ENCODE measurements at places on chromosomes 3 and 15.

DNA sequence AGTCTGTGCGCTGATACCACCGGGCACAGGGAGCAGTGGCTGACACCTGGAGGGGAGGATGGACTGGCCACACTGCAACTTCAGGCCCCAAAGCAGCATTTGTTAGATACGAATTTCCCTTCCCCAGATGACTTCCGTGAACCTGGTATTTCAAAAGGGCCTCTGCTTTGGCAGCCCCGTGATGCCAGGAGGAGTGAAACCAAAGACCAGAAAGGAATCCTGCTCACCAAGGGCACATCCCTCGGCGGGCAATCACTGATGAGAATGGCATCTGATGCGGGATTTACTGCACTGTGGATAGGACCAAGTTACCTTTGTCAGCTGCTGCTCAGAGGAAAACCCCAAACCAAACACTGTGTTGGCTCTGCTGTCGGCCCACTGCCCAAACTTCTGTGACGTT lies 65.5 kb downstream of the WHAMM start:
- DNase-seq = peak; percentile 62

GRCh38 chr3:23996095-23996524 lies 51.0 kb downstream of the NR1D2 start:
- DNase-seq = no peak

DNA sequence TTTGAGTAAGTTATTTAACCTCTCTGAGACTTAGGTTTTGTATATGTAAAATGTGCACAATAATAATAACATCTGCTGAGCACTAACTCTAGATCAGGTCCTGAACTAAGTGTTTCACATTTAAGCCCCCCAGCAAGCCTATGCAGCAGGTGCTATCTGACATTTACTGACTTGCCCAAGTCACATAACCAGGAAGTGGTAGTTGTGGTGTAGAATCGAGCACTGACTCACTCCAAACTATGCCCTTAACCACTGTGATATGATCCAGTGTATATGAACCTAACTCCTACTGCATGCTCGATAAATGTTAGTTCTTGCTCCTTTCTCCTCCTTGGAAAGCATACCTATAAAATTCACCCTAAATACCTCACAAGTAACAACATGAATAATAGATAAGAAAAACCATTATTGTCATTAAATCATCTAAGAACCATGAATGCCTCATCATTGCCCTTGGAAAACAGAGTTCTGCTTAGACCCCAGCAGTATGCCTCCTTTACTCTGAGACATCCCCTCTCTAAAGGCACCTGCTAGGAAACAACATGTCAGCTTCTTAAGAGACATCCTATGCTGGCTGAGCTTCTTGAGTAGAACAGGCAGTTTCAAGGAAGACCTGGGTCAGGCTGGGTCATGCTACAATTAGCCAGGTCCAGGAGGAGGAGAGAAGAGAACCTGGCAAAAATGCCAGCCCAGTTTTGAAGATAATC lies 3.0 kb upstream of the SHC4 start:
- DNase-seq = no peak

DNA sequence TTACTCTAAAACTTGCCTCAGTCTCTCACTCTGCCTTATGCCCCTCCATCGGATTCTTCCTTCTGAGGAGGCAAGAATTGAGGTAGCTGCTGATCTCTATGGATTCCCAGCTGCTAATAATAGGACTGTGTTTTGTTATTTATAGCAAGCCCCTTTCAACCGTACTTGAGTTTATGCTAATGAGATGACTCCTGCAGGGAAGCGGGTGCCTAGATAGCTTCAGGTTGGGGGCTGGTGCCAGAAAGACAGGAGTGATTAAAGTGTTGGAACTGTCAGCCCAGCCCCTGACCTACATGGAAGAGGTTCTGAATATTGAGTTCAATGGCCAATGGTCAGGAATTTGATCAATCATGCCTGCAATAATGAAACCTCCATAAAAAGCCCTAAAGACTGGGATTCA lies 21.8 kb upstream of the LIMD1 start:
- no peak for DNase-seq

DNA sequence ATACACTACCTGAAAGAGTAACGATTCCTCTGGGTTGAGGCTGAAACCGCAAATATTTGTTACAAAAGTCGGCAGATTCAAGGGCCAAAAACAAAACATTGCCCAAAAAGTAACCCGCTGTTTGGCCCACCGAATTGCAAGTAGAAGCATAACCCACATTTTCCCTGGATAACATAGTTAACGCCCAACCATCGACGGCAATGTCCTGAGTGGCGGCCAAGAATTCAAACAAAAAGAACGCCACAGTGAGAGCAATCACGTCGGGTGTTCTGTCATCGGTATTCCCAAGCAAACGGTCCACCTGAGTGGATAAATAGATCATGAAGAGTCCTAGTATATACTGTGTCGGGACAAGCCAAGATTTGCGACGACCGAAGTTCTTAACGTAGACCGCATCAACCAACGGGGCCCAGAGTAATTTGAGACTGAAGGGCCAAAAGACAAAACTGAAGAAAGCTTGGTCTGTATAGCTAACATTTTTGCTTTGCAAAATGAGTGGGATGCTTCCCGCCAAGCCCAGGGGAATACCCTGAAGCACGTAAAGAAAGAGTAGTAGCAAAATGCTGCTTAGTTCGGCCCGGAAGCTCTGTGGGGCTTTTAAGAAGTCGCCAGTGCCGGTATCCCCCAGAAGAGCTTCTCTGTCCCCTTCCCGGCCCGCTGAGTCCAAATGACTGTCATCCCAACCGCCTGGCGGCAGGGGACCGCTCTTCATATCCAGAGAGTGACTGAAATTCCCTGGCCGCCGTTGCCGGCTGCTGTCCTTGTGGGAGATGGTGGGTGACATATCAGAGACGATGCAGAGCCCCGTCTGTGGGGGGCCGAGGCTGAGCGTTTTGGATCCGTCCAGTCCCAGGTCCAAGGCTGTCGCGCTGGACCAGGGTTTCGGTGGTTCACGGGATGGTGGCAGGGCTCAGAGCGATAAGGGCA lies 750 bp downstream of the SLC33A1 start:
- DNase-seq = no peak

GRCh38 chr3:193787496-193787870 lies 194.5 kb downstream of the OPA1 start:
- no peak for DNase-seq

DNA sequence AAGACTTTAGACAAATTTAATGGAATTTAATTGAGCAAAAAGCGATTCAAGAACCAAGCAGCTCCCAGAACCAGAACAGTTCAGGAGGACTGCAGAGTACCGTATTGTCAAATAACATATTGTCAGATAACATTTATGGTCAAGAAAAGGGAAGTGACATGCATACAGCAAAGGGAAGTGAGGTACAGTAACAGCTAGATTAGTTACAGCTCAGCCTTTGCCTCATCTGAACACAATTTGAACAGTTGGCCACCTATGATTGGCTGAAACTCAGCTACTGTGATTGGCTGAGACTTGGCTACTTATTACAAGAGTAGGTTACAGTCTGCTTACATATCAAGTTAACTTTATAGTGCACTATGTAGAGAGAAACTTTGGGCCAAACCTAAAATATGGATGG lies 21.9 kb downstream of the ZFAND6 start:
- no peak for DNase-seq

GRCh38 chr3:74491874-74492273 lies 122.6 kb downstream of the CNTN3 start:
- DNase-seq = no peak

DNA sequence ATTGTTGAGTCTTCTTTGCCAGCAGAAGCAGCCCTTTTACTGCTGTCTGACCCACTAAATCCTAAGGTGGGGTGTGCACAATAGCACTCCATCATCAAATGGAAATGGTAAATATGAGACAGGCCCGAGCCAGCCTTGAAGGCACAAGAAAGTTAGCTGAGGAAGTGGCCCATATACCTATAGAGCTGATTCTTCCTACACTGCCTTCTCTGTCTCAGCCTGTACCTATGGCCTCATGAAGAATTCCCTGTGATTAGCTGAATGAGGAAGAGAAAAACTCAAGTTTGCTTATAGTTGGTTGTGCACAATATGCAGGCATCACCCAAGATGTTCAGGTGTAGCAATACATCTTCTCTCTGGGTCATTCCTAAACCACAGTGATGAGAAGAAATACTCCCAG lies 31.7 kb upstream of the XCR1 start:
- DNase-seq = no peak

- no peak for DNase-seq
These were observed 23.7 kb downstream of the RORA start for GRCh38 chr15:61205346-61205921.

- no peak for DNase-seq
These were observed 9.4 kb upstream of the RPL24 start for GRCh38 chr3:101695779-101696372.

DNA sequence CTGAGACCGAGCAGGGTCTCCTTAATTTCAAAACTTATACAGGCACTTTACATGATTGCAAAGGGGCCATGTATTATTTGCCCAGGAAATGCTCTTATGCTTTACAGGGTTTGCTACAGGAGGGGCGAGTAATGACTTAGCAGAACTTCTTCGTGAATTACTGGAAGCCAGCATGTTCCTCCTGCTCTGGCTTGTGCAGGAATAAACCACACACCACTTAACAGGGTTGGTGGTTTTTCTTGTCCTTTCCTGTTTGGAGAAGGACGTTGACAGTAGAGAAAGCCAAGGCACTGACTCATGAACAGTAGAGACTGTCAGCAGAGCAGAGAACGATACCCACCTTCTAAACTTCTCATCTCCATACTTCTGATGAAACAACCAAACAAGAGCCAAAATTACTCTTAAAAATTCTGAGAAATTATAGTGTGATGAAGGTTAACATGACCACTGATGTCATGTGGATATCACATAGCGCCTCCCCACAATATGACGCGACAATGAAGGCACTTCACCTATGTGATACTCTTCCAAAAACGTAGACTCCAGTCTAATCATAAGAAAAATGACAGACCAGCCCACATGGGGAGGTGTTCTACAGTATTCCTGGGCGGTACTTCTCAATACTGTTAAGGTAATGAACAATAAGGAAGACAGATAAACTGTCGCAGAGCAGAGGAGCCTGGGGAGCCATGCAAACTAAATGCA lies 24.7 kb upstream of the MCTP2 start:
- no peak for DNase-seq

DNA sequence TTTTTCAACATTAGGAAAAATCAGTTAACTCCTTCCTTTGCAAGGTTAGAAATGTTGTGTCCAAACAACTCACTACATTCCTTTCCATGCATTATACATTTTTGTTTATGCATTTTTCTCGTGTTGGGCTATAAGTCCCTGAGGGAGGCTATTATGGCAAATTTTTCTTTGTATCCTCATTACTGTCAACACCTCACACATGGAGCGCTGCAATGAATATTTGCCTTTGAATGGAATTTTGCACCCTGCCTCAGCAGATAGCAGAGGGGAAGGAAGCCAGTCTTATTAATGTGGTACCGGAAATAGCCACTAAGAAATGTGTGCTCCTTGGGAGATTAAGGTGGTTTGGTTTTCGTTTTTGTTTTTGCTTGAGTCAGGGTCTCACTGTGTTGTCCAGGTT lies 134.7 kb downstream of the THSD4 start:
- DNase-seq = no peak

- no peak for DNase-seq
These were observed 65.2 kb upstream of the TNIK start for GRCh38 chr3:171525437-171525836.

- no peak for DNase-seq
These were observed 117.4 kb downstream of the ATG7 start for GRCh38 chr3:11389386-11390268.

DNA sequence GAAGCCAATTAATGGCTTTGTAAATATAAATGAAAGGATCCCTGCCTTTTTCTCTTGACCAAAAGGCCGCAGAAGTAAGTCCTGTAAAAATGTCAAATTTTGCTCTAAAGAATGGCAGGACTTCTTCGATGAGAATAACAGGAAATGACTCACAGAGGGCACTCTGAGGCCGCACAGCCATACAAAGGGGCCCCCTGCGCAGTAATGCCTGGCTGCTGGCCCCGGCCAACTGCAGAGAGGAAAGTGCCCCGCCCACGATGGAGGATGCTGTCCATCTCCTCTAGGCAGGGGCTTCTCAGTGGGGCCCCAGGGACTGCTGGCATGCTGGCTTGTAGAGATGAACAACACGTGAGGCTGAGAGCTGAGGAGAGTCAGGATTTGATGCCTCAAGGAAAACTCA lies 18.1 kb upstream of the SCN10A start:
- peak; percentile 87 for DNase-seq

DNA sequence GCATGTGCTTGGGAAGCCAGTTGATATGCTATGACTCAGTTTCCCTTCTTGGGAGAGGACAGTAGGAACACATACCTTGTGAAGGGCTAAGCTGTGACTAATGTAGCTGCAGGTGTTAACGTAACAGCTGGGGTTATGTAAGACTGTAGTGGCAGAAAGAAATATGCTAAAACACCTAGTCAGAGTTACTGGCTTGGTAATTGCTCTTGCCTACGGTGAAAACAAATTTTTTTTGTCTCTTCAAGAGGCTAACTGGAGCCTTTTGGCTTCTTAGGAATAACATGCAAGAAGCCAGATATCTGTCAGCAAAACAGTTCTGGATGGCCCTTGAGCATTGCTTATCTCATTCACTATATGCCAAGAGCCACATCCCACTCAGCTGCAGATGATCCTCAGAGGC lies 1.4 kb downstream of the MAPKBP1 start:
- no peak for DNase-seq

DNA sequence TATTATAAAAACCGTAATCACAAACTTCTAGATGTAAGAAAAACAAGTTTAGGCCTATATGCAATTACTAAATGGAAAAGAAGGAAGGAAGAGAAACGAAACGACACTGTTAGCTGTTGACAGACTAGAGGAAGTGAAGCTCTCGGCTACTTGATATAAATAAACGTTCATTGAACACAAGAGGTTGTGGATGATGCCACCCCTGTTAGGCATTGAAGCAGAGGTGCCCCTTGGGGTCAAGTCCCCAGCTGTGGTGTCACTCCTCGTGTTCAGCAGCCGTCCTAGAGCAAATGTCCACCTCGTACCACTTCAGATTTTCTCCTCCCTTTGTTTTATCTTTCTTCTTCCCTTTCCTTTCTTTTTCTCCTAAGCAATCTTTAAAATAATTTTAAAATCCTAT lies 146.5 kb upstream of the UBE2E1 start:
- no peak for DNase-seq

- DNase-seq = no peak
These were observed 140.6 kb downstream of the GBE1 start for GRCh38 chr3:81620849-81621248.

DNA sequence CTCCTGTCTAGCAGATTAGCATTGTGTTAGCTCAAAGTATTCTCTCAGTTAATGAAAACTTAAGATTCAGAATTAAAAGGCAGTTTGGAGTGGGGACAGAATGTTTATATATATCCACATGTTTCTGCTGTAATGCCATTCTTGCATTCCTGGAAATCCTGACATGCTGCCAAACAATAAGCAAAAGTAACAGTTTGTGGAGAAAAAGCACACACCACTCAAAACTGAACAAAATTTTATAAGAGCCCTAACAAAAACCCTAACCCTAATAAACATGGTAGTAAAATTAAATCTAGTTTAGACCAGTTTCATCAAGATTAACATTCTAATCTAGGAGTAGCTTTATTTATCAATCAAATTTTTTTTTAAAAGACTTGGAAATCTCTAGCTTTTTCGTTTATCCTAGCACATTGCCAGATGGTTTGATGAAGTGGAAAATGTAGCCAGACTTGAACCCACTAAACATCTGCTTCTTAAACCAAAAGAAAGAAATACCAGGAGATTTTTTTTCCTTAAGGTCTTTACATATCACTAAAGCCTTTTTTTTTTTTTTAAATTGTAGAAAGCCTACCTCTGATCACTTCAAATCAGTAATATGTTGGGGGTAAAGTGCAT lies 3.7 kb downstream of the TCAIM start:
- no peak for DNase-seq

- no peak for DNase-seq
These were observed 319.8 kb downstream of the FHIT start for GRCh38 chr3:60931452-60931851.

- DNase-seq = no peak
These were observed 127.6 kb downstream of the TBL1XR1 start for GRCh38 chr3:177069514-177070329.
